ENCODE measurements at places on chromosomes 7 and 10. TPM values are rescaled to one million over a fixed set of nuclear protein-coding genes. Genes with fewer than 3 reads are reported as not detected.

GRCh38 chr10:70715853-70716795 lies 43.8 kb downstream of the ADAMTS14 start:
- no peak for DNase-seq

DNA sequence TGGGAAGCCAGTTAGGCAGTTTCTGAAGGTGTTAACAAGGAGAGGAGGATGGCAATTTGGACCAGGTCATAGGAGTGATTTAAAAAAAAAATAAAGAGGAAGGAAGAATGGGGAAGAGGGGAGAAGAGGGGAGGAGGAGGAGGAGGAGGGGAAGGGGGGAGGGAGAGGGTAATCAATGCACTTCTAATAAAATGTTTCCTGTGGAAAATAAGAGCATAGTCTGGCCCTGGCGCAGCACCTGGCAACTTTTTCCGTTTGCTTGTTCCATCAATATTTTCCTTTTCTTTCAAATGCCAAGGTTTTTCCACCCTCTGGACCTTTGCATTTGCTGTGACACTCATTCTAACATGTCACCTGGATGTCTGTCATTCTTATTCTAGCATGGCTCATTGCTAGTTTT lies 308.2 kb downstream of the PPP1R3A start:
- DNase-seq = no peak

- DNase-seq = no peak
Measured at GRCh38 chr10:100551196-100551595, 15.5 kb downstream of the HIF1AN start.

- DNase-seq = no peak
Measured at GRCh38 chr10:44827431-44828006, 83.6 kb upstream of the TMEM72 start.

GRCh38 chr10:127033216-127034033 lies 128.2 kb downstream of the DOCK1 start:
- no peak for DNase-seq

LOXL4 gene
- total RNA-seq = not detected

PMS2 gene
- total RNA-seq = 22.9 TPM
